Psoas muscle (tissue), 8 donors: ENCODE measurements at places on chromosomes 16 and 17. TPM values are rescaled to one million over a fixed set of nuclear protein-coding genes. Genes with fewer than 3 reads are reported as not detected.

- no peaks in the 10 kb centered on the region for H3K27me3 ChIP-seq
- H3K4me3 ChIP-seq, result peak overlapping the region; percentile 78
- H3K4me1 ChIP-seq, result peaks cover 31% of the 10 kb centered on the region
Observed at GRCh38 chr17:3636908-3637373, 381 bp downstream of the CTNS start.

DNA sequence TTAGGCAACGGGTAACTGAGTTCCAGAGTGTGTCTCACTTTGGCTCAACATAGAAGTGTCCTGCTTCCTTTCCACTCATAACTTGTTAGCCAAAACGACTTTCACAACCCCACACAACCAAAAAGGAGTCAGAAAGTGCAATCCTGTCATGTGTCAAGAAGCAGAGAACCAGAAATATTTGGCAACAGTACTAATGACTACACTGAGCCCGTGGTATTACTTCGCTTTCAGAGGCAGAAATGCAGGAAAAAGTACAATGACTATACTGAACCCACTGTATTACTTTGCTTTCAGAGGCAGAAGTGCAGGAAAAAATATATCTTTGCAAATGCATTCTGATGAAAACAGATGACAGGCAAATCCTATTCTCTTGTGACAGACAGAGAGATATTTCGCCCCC, 484.6 kb downstream of the KIF2B start:
- DNase-seq, result no peak
- H3K36me3 ChIP-seq, result no peaks in the 10 kb centered on the region
- no peaks in the 10 kb centered on the region for H3K27me3 ChIP-seq
- no peaks in the 10 kb centered on the region for H3K4me1 ChIP-seq
- H3K4me3 ChIP-seq, result no peak overlapping the region

DNA sequence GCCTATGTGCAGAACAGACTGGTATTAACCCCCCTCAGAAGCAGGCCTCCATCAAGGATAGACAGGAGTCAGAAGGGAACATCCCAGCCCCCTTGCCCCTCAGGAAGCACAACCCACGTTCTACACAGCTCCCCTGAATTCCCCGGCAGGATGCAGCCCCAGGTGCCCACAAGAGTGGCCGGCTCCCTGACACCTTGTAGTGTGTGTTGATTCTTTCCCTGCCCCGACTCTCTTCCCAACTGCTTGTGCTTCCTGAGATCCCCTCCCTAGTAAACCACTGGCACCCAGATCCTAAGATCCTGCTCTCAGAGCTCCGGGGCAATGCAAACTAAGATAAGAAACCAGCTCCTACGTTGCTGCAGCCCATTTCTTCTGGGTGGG, 34.8 kb upstream of the LITAF start:
- no peak overlapping the region for H3K27ac ChIP-seq
- H3K4me3 ChIP-seq, result peak overlapping the region; percentile 46
- DNase-seq, result no peak
- H3K36me3 ChIP-seq, result no peaks in the 10 kb centered on the region

DNA sequence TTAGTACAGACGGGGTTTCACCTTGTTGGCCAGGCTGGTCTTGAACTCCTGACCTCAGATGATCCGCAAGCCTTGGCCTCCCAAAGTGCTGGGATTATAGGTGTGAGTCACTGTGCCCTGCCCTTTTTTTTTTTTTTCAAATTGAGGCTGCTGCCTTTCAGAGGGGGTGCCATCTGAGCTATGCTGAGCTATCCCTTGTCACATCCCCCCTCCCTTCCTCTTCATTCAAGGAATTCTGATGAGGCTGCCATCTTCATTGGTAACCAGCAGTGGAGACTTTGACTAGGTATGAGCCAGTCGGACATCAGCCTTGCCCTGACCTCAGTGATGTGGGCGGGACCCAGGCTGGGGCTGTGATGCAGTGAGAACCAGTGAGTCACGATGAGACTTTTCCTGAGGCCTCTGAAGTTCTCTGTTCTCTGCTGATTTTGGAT, 24.4 kb upstream of the GPT2 start:
- H3K27ac ChIP-seq, result peak overlapping the region; percentile 53
- H3K36me3 ChIP-seq, result no peaks in the 10 kb centered on the region
- DNase-seq, result peak; percentile 44
- H3K27me3 ChIP-seq, result no peaks in the 10 kb centered on the region
- peaks cover 18% of the 10 kb centered on the region for H3K4me1 ChIP-seq
- no peak overlapping the region for H3K4me3 ChIP-seq

- no peak overlapping the region for H3K27ac ChIP-seq
- H3K4me1 ChIP-seq, result no peaks in the 10 kb centered on the region
- H3K36me3 ChIP-seq, result no peaks in the 10 kb centered on the region
- DNase-seq, result no peak
Observed at GRCh38 chr16:52757746-52758472, 211.0 kb upstream of the TOX3 start.

DNA sequence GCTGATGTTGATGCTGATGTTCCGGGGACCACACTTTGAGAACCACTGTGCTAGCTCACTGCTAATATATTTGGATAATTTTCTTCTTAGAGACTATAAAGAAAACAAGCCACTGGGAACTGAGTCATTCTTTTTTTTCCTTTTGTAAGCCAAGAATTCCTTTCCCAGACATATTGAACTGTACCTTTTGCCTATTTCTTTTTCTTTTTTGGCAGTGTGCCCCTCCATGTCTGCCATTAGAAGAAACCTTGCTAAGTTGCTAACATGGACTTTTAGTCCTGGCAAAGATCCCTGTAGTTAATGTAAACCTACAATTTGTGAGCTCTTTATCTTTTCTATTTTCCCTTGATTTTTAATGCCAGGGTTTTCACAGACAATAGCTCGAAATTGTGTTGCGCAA, 17.3 kb upstream of the ERCC4 start:
- no peak overlapping the region for H3K4me3 ChIP-seq
- H3K4me1 ChIP-seq, result peaks cover 7% of the 10 kb centered on the region

DNA sequence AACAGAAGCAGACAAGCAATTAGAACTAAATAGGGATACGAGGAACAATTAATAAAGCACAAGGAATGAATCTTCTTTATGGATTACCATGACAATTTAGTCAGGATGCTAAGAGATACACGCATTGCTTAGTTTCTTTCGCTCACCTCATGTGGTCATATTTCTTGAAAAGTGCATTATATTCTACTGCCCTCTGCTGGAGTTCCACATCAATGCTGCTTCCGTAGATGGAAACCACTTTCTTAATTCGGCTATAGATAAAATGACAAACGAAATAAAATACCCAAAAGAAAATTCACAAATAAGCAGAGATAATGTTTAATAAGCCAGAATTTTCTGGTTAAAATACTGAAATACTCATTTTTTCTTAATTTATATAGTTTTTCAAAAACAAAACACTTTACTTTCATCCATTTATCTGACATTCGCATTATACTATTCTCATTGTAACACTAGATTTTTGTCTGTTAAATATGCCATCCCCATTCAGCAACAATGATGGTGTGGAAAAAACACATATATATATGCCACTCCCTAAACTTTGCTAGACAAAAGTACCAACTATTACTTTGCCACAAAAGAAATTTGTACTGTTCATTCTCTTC, 22.0 kb upstream of the PHLPP2 start:
- H3K27me3 ChIP-seq, result no peaks in the 10 kb centered on the region
- no peak for DNase-seq

- no peaks in the 10 kb centered on the region for H3K4me1 ChIP-seq
- H3K4me3 ChIP-seq, result no peak overlapping the region
- no peaks in the 10 kb centered on the region for H3K36me3 ChIP-seq
- H3K27ac ChIP-seq, result no peak overlapping the region
- peak; percentile 65 for DNase-seq
Observed at GRCh38 chr17:43418441-43419374, 19.9 kb downstream of the ARL4D start.

DNA sequence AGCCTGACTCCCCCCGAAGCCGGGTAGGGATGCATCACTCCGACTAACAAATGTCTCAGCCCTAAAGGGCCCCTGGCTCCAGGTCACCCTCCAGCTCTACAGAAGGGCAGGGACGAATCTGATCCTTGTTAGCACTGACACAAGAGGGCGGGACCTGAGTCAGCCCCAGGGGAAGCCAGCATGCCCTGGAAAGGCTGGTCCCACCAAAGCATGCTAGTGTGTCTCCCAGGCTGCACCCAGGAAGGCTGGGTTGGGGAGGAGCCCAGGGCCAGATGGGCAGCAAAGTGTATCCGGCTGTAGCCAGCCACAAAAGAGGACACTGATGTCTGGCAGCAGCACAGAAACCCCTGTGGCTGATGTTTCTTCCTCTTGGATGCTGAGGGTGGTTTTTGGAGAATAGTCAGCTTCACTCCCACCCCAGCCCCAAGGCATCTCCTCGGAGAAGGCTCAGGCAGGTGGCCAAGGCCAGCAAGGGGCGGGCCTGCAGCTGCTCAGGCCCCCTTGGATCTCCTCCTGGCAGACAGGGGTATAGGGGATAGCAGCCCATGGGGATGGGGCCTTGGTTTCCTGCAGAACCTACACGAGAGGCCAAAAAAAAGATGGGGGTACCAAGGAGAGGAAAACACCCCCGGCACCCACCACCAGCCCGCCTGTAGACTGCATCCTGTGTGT, 11.0 kb downstream of the NATD1 start:
- no peaks in the 10 kb centered on the region for H3K27me3 ChIP-seq
- H3K27ac ChIP-seq, result peak overlapping the region; percentile 94
- peaks cover 65% of the 10 kb centered on the region for H3K4me1 ChIP-seq
- H3K4me3 ChIP-seq, result peak overlapping the region; percentile 34
- H3K36me3 ChIP-seq, result no peaks in the 10 kb centered on the region

DNA sequence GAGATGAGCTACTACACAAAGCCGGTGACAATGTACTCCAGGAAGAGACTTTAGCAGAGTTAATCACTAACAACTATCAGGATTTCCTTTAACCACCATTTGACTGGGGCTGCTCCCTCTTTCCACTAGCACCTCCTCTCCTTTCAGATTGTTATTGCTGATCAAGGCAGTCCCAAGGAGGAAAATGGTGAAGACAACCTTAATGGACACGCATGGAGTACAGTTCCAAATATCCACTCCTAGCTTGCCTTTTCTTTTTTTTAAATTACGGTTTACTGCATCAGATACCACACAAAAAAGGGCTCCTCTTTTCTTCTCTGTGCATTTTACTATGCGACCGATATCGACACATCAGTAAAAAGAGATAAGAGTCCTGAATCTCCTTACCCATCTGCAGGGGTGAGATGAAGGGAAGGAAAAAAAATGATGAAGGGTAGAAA, 30.9 kb downstream of the FAM222B start:
- peak overlapping the region; percentile 91 for H3K27ac ChIP-seq
- H3K4me3 ChIP-seq, result peak overlapping the region; percentile 91
- DNase-seq, result no peak
- no peaks in the 10 kb centered on the region for H3K36me3 ChIP-seq

DNA sequence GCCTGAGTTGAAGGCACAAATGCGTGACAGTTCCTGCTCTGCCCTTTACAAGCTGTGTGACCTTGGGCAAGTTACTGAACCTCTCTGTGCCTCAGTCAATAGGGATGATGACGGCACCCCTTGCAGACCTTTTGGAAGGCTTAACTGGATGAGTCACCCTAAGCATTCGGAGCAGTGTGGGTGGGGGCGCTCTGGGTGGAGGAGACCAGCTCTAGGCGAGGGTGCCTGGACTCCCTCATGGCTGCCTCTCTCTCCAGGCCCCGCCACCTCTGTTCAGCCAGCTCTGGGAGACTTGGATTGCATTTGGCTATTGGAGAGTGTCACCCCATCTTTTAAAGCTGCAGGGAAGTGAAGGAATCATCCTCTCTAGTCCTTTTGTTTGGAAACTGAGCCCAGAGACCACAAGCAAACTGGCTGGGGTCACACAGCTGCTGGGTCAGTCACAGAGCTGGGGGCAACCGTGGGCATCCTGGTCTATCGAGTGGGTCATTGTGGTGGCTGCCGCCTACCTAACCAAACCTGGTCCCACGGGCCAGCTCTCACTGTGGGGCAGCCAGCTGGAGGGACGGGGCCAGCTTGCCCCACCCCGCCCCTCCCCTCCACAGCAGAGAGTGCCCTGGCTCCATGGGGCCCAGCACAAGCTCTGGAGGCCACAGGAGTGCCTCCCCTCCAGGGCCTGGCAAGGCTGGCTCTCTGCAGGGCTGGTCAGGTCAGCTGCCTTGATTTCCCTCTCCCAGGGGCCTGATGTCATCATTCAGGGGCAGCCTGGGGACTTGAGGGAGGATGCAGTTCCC, 20.2 kb upstream of the GSE1 start:
- H3K4me3 ChIP-seq, result no peak overlapping the region
- H3K4me1 ChIP-seq, result peaks cover 3% of the 10 kb centered on the region
- no peak for DNase-seq
- H3K27ac ChIP-seq, result no peak overlapping the region
- no peaks in the 10 kb centered on the region for H3K27me3 ChIP-seq

DNA sequence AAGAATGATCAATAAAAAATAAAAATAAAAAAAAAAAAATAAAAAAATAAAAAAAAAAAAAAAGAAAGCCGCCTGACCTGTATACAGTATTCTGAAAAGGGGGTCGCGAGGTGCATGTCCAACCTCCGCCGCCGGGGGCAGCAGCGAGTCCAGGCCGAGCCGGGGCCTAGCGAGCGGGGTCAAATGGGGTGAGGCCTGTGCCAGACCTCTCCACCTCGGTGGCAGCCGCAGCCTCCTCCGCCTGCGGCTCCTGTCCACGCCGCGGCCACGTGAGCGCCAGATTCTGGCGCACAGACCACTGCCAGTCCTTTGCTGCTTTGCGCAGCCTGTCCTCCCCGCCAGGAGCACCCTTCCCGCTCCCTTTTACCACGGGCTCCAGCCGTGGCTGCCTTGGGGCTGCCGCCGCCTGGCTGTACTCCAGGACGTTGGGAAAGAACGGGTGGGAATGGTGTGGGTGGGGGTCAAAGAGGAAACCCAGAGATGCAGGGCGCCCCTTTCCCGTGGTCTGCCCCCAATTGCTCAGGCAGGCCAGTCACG, 2.4 kb upstream of the BCKDK start:
- peak overlapping the region; percentile 81 for H3K27ac ChIP-seq
- DNase-seq, result peak; percentile 96
- no peaks in the 10 kb centered on the region for H3K36me3 ChIP-seq
- H3K27me3 ChIP-seq, result no peaks in the 10 kb centered on the region

DNA sequence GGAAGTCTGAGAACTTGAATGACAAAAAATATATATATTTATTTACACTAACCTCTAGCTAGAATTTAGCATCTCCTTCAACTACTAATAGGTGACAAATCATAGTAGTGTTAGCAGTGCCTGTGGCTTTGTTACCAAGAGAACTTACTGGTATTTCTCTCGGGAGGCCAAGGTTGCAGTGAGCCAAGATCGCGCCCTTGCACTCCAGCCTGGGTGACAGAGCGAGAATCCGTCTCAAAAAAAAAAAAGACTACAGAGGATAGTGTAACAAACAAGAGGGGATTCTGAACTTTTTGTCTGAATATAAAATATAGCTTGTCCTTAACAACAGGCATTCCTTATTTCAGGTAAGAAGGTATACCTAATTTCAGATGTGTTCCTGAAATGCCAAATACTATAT, 1.3 kb upstream of the SUZ12 start:
- H3K4me1 ChIP-seq, result peaks cover 3% of the 10 kb centered on the region
- peaks cover 6% of the 10 kb centered on the region for H3K36me3 ChIP-seq
- no peak overlapping the region for H3K27ac ChIP-seq
- no peaks in the 10 kb centered on the region for H3K27me3 ChIP-seq

- no peaks in the 10 kb centered on the region for H3K27me3 ChIP-seq
- H3K4me3 ChIP-seq, result no peak overlapping the region
- H3K36me3 ChIP-seq, result no peaks in the 10 kb centered on the region
- peaks cover 6% of the 10 kb centered on the region for H3K4me1 ChIP-seq
- DNase-seq, result no peak
Observed at GRCh38 chr16:1412847-1413246, 1.7 kb downstream of the UNKL start.

- no peak overlapping the region for H3K27ac ChIP-seq
- H3K27me3 ChIP-seq, result no peaks in the 10 kb centered on the region
- no peaks in the 10 kb centered on the region for H3K36me3 ChIP-seq
- no peaks in the 10 kb centered on the region for H3K4me1 ChIP-seq
Observed at GRCh38 chr17:3536716-3537115, 20.9 kb downstream of the TRPV3 start.

CLEC18B gene
- 1.1 TPM for total RNA-seq

RGS11 gene
- 2.6 TPM for total RNA-seq

MAF gene
- total RNA-seq, result 52.3 TPM

PTX4 gene
- total RNA-seq, result 0.26 TPM

NPIPA2 gene
- total RNA-seq, result 3.6 TPM

NBR1 gene
- 149 TPM for total RNA-seq
